ENCODE measurements at places on chromosomes 16 and 17.

- DNase-seq, result no peak
Observed at GRCh38 chr16:24995469-24995868, 19.7 kb downstream of the ARHGAP17 start.

DNA sequence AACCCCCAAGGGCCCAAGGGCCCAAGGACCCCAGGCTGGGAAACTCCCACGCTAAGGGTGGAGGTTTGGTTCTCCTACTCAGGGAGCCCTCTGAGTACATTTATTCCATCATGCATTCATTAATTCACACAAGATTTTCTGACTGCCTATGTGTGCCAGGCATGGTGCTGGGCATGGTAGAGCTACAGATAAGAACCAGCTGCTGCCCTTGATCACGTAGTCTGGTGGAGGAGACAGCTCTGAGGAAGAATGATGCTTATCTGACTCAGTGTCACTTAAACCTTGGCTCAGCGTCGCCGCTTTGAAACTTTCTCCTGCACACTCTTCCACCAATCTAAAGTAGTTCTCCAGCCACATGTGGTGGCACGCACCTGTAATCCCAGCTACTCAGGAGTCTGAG is 3.6 kb upstream of the ARL4D start:
- DNase-seq, result no peak

GRCh38 chr17:81166033-81166492 is at the start of gene AATK:
Gene AATK, minus strand, starts transcription at chr17:81166221. Its CDS starts 229 bp downstream, at chr17:81165992.
- DNase-seq, result no peak

- no peak for DNase-seq
Observed at GRCh38 chr16:66899310-66899944, 19.1 kb downstream of the PDP2 start.

DNA sequence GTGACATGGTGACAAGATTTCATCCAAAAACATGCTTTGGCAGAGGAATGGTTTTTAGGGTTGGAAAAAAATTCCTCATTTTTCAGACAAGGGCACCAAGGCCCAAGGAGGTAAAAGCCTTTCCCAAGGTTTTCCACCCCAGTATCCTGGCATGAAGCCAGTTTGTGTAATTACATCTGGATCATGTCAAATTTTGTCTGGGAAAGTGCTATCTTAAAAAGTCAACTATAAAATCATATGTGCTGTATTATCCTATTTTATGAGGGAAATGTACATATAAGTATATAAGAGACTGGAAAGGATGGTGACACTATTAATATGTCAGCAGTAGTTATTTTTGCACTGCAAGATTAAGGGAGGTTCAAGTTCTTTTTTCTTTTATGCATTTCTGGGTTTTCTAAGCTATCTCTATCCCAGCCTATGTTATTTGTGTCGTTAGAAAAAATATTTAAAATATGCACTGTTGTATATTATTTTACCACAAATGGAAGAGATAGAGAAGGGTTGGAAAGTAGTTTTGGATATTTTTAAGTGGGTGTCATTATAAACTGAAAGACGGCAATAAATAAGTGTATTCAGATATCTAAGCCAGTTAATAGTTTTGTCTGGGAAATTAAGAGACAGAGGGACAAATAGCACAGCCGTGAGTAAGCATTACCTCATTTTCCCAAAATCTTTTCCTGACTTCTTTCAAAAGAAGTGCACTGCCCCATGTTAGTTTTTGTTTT is 13.5 kb upstream of the FBXO47 start:
- no peak for DNase-seq

DNA sequence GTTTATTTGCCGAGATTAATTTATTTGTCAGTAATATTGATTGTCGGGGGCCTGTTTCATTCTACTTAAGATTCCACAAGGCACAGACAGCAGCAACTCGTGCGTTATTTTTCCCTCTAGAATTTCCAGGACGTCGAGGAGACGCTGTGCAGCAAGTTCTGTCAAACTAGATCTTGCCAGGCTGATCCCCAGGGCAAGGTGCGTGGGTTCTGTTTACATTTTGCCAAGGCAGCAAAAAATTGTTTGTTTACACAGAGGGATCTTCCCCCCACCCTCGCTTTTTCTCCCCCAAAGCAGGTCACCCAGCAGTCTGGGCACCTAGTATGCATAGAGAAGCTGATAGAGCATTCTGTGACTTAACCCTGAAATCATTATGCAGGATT is 111.4 kb downstream of the IRX3 start:
- DNase-seq, result no peak
